ENCODE measurements at places on chromosomes 3 and 15. TPM values are rescaled to one million over a fixed set of nuclear protein-coding genes. Genes with fewer than 3 reads are reported as not detected.
A peak's percentile ranks its signal among the peaks of the same experiment; 100 is the strongest.

The METTL6 gene
- total RNA-seq, result 0.29 TPM

DNA sequence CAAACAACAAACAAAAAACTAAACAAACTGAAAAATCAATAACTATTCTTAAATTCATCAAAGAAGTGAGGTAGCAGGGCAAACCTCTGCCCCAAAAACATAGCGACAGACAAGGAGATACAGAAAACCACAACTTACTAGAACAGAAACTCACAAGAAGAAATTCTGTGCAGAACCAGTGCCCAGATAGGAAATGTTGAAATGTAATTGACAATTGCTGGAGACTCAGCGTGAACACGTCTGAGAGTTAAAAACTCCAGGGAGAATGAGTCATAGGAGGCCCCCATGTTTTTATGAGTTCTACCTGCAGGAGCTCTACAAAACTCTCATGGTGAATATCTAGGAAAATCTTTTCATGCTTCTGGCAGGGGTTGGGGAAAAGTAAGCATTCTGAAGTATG is 95.5 kb upstream of the SETMAR start:
- no peaks in the 10 kb centered on the region for H3K36me3 ChIP-seq
- H3K4me3 ChIP-seq, result no peak overlapping the region
- DNase-seq, result no peak
- H3K27ac ChIP-seq, result no peak overlapping the region
- H3K27me3 ChIP-seq, result no peaks in the 10 kb centered on the region
- H3K4me1 ChIP-seq, result no peaks in the 10 kb centered on the region

The DGKG gene
- total RNA-seq, result 13.4 TPM

The GUCA1C gene
- not detected for total RNA-seq

The IL17RE gene
- 111 TPM for total RNA-seq

GRCh38 chr3:13139471-13140065 is 66.3 kb upstream of the IQSEC1 start:
- H3K27ac ChIP-seq, result no peak overlapping the region
- DNase-seq, result no peak
- no peak overlapping the region for H3K4me3 ChIP-seq
- H3K4me1 ChIP-seq, result no peaks in the 10 kb centered on the region
- H3K27me3 ChIP-seq, result no peaks in the 10 kb centered on the region
- H3K36me3 ChIP-seq, result no peaks in the 10 kb centered on the region

DNA sequence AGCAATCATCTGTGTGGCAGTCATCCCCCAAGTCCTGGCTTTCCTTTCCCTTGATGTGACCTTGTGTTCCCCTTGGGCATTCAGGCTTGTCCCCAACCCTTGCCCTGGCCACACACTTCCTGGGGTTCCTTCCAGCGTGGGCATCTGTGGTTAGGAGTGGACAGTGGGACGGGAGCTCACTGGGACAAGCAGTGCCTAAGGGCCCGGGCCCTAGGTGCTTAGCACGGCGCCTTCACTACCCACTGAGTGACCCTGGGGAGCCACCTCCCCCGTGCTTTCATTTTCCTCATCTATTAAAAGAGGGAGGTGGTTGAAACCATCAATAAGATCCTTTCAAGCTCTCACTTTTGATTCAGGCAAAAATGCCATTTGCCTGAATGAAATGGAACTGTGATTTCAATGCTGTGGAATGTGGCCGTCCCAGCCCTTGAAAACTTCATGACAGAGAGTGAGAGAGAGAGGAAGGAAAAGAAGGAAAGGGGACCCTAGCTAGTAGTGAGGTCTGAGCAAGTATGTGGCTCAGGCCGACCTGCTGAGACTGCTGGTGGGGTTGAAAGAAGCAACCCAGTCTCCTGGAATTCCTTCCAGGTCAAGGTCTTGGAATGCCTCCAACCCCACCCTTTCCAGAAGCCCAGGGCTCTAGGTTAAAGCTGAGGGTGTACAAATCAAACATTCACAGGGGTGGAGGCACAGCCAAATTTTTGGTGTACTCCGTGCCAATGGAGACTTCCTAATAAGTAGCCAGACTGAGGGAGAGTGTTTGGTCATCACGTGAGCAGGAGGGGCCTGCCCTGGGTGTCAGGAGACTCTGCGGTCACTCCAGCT is 302.9 kb downstream of the TLE3 start:
- H3K4me3 ChIP-seq, result no peak overlapping the region
- no peaks in the 10 kb centered on the region for H3K36me3 ChIP-seq
- no peaks in the 10 kb centered on the region for H3K27me3 ChIP-seq
- no peak for DNase-seq
- peaks cover 13% of the 10 kb centered on the region for H3K4me1 ChIP-seq

DNA sequence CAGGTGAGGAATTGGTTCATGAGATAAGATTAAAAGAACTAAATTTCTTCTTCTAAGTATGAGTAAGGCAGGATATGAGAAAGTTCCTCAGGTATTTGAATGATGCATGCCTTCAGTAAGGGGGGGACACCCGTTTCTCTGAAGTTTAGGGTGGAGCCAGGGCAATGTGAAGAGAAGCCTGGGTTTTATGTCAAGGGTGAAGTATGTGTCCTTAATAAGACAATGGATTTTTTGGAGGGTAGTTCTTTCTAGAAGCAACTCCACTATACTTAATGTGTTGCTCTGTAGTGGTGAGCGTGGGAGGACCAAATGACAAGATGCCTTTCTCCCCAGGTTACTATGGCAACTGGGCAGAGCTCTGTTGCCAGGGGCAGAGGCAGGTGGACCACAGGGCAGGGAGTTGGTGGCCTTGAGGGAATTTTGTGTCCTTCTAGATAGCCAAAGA is 44.0 kb downstream of the PHLDB2 start:
- no peak overlapping the region for H3K4me3 ChIP-seq
- no peaks in the 10 kb centered on the region for H3K27me3 ChIP-seq
- no peak overlapping the region for H3K27ac ChIP-seq
- H3K4me1 ChIP-seq, result no peaks in the 10 kb centered on the region
- DNase-seq, result no peak
- H3K36me3 ChIP-seq, result no peaks in the 10 kb centered on the region

GRCh38 chr15:60935130-60935529 is 294.0 kb downstream of the RORA start:
- H3K36me3 ChIP-seq, result no peaks in the 10 kb centered on the region
- H3K4me3 ChIP-seq, result no peak overlapping the region
- peaks cover 36% of the 10 kb centered on the region for H3K4me1 ChIP-seq
- H3K27me3 ChIP-seq, result no peaks in the 10 kb centered on the region

GRCh38 chr3:139935866-139936817 is 1.2 kb downstream of the CLSTN2 start:
- H3K4me3 ChIP-seq, result peak overlapping the region; percentile 54
- peak; percentile 26 for DNase-seq
- peaks cover 12% of the 10 kb centered on the region for H3K4me1 ChIP-seq

The PEAK1 gene
- 16.9 TPM for total RNA-seq
